Stimulated activated naive CD8-positive, alpha-beta T cell treated with anti-CD3 and anti-CD28 coated beads, Interleukin-15, Interleukin-2, amounts not matched to agents 100 U/mL and 50 U/mL, for 24 hours (primary cell): ENCODE measurements at places on chromosomes 2 and 18.

DNA sequence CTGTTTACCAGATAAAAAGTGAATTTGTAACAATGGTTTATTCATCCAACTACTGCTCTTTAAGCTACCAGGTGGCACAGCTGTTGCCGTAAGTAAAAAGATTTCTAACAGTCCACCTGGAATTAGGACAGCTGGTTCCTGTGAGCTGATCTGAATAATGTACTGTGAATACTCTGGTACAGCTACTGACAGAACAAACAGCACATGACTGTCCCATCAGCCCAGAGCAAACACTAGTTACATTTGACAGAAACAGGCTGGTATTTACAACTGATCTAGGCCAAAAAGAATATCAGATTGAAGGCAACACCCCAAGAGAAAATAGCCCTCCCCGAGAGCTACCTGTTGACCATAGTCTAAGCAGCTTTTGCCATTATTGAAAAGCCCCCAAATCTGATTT, 840.4 kb downstream of the CPS1 start:
- no peak for DNase-seq

GRCh38 chr18:49612515-49613033, 50.7 kb downstream of the LIPG start:
- DNase-seq: no peak

GRCh38 chr2:128644156-128644555, 325.5 kb upstream of the HS6ST1 start:
- no peak for DNase-seq

DNA sequence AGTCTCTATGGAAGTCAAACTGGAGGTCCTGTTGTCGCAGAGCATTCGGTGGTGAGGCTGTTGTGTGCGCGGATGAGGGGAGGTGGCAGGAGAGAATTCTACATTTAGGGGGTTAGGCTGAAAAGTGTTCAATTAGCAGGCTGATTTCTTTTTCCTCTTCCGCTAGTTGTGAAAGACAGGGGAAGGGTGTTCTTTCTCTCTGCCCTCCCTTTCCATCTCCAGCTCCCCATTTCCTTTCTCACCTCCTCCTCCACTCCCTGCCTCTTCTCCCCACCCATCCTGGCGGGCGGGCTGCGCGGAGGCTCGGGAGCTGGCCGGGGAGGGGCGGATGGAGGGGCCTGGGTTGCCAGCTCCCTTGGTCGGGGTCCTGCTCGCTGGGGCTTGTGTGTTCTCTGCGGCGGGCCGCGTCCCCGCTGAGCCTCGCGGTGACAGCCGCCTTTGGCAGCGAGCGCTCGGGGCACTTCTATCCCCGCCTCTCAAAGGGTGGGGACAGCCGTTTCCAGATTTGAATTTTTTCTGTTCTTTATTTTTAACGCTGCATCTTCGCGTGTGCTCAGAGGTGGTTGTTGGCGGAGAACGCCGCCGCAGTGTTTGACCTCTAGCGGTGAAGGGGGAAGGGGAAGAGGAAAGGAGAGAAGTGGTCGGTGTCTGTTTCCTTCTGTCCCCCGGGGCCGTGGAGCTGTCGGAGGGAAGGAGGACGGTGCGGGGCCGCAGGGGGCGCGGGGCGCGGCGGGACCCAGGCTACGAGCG, 3.6 kb downstream of the SOX11 start:
- DNase-seq: no peak

DNA sequence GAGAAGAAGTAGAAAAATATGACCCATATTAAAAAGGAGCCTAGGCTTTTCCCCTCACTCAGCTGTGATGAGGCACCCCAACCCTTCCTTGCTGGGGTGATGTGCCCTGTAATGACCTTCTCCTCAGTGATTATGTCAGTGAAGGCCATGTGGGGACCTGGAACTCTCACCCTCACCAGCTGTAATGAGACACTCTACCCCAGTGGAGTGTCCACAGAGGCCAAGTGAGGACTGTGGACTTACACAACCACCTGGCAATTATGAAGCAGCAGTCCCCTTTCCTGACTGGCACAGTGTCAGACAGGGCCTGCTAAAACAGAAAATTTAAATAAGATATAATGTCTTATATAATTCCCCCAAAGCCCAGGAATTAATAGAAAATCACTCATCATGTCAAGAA, 54.2 kb downstream of the SEMA4F start:
- DNase-seq: no peak

- no peak for DNase-seq
These were observed 140.6 kb downstream of the C1D start for GRCh38 chr2:67922080-67922785.

DNA sequence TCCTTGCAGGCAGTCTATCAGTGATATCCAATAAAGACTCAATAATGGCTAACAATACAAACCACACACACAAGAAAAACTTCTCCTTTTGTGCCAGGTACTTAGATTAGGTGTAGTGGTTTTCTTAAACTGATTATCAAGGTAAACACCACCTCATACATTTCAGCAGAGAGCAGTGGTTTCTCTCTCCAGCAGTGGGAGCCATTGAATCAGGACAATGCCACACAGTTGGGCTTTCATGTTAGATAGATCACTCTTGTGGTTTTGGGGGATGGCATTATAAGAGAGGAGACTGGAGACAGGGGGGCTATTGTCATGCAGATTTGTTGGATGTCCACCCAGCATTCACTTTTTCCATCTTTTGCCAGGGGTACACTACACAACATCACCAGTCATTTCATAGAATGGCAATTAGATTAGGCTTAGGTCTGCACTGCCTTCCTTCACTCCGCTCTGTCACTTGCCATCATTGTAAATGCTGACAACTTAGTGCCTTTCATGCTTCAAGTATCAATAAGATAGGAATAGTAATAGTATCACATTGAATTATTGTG, 13.6 kb upstream of the IRS1 start:
- no peak for DNase-seq

DNA sequence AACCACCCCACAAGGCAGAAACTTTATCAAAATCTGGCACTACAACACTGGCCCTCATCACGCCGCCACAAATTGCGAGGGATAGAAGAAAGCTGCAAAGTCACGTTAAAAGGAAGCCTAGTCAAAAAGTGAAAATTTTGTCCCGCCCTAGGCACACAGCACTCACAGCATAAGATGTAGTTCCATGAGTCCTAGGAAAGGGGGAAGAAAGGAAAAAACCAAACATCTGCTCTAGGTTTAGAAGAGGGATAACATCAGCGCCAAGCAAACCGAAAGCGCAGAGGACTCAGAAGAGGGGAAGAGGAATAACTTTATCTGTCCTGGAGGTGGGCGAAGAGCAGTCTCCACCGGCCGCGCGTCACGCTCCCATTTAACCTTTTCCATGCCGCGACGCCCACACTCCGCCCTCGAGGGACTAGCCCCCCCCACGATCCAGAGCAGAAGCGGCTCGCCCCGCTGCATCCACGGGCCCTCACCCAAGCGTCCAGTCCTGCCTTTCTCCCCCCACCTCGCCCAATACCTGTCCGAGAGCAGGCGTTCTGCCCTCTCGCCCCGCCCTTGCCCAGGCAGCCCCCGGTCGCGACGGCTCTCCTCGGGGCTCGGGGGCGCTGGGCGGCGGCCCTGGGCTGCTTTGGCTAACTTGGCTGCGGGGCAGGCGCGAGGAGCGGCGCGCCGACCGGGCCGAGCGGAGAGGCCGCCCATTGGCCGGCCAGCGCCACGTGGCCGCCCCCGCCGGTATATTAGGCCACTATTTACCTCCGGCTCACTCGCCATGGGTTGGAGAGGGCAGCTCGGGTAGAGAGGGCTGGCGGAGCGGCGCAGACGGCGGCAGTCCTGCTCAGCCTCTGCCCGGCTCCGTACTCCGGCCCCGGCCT, at the start of gene HOXD1:
HOXD1 (plus strand) TSS at position 770 of the 875 bp plus-strand sequence. CDS start 134 bp downstream, outside the sequence.
- no peak for DNase-seq

DNA sequence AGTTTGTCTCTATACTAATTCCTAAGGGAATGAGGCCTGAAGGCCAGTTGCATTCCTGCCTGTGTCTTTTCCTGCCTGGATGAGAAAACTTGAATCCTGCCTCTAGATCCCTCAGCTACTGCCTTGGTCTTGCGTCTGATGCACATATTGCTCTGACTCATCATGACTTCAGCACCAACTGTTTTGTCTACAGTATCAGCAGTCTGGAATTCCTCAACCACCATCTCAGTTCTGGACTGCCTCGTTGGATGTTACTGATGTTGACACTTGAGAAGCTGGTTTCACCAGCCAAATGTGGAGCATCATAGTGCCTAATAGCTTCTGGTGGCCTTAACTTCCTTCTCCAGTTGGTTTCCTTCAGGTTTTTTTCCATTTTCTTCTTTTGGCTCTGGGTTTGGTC, 211.0 kb downstream of the CTNNA2 start:
- no peak for DNase-seq

GRCh38 chr18:45566025-45566740, 49.1 kb upstream of the SLC14A2 start:
- DNase-seq: no peak

GRCh38 chr2:241134711-241135110, 14.6 kb downstream of the PASK start:
- no peak for DNase-seq

DNA sequence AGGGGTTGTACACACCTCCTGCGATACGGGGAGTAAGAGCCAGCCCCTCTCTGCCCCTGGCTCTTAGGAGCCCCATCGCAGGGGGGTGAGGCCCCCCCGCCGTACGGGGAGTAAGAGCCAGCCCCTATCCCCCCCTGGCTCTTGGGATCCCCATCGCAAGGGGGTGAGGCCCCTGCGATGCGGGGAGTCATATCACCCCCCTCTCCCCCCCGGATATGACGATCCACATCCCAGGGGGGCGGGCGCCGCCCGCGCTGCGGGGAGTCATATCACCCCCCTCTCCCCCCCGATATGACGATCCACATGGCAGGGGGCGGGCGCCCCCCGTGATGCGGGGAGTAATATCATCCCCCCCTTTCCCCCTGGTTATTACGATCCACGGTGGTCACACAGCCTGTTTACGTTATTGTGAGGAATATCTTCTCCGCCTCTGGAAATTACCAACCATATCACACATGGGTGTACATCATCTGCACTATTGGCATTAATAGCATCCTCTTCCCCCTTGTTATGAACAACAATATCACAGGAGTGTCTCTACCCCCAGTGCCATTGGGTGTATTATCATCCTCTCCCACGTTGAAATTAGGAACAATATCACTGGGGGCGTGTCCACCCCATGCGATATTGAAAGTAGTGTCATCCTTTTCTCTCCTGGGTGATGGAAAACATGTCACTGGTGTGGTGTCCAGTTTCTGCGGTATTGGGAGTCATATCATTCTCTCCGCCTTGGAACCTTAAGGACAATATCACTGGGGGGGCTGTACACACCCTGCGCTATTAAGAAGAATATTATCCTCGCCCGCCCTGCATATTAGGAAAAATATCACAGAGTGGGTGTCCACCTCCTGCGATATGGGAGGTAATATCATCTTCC, 24.7 kb upstream of the NAGK start:
- DNase-seq: no peak

- no peak for DNase-seq
These were observed 77.1 kb upstream of the NARS1 start for GRCh38 chr18:57698571-57699276.

- no peak for DNase-seq
These were observed 101.6 kb upstream of the FAM136A start for GRCh38 chr2:70403267-70404053.

GRCh38 chr2:221753401-221753800, 181.3 kb upstream of the EPHA4 start:
- DNase-seq: no peak

DNA sequence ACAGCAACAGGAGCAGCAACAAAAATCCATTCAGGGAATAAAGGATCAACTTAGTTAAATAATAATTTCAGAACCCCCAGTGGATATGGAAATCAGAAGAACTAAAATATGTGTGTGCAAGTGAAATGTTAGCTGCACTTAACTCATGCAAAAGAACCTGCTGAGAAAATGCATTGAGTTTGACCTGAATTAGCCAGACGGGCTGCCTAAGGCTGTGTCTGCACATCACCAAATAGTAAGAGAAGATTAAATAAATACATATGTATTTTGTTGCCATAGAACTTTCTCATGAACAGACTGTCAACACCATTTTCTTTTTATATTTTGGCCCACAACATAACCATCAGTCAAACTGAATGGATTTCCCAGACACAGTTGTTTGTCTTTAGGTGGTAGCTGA, 262.0 kb upstream of the PIK3C3 start:
- DNase-seq: no peak

- DNase-seq: no peak
These were observed 87.3 kb downstream of the TNFRSF11A start for GRCh38 chr18:62412231-62412979.

DNA sequence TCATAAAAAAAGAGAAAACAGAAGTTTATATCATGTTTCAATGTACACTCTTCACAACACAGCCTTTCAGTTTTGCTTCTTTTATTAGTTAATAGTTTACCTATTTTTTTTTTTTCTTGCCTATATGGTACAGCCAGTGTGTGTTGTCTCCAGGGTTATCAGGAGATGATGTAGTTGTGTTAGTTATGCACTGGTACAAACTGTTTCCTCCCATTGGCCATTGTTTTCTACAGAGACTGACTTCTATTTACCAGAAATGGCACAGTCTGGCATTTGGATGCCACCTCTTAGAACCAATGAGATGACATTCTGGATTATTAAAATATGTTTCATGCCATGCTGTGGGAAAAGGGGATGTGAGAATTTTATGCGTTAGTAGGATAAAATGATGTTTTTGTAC, 339.4 kb downstream of the PLCL1 start:
- no peak for DNase-seq

DNA sequence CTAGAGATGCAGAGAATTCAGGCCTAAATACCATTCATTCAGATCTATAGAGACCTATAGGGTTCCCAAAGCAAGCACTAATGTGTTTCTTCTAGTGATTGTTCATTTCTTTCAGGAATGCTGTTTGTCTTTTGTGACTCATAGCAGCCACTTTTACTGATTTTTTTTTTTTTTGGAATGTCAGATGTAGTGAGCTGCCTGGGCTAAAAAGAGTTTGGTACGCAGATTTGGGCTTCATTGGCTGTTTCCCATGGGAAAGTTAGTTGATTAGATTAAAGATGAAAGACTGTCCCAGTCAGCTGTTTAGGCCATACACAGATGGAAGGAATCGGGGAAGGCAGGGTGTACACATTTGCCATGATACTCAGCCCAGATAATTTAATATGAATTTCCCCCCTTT, 87.6 kb downstream of the CDC42EP3 start:
- no peak for DNase-seq
